ENCODE measurements at places on chromosomes 1 and 21.

- no peak for DNase-seq
These were observed 156.0 kb downstream of the PGBD5 start for GRCh38 chr1:230270185-230270558.

GRCh38 chr1:217471403-217471802 is 159.5 kb downstream of the GPATCH2 start:
- DNase-seq = no peak

GRCh38 chr1:25062621-25063255 is 132.7 kb upstream of the RUNX3 start:
- no peak for DNase-seq

GRCh38 chr1:42746436-42747105 is 6.5 kb upstream of the CLDN19 start:
- no peak for DNase-seq

DNA sequence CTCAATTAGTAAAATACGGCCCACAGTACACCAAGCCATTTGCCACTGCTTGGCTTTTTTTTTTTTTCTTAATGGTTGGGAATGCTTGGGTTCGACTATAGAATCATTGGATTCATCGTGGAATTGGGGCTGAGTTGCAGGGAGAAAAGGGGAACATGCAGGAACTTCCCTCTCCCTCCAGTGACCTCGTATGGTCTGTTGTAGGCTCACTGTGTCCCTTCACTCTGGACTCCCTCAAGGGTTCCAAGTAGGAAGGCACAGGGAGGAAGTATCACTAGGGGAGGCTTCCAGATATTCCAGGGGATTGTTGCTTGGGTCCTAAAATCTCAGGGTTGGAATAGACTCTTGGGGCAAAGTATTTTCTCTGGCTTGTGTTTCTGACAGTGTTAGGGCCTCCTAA is 24.5 kb downstream of the PPFIA4 start:
- DNase-seq = no peak

DNA sequence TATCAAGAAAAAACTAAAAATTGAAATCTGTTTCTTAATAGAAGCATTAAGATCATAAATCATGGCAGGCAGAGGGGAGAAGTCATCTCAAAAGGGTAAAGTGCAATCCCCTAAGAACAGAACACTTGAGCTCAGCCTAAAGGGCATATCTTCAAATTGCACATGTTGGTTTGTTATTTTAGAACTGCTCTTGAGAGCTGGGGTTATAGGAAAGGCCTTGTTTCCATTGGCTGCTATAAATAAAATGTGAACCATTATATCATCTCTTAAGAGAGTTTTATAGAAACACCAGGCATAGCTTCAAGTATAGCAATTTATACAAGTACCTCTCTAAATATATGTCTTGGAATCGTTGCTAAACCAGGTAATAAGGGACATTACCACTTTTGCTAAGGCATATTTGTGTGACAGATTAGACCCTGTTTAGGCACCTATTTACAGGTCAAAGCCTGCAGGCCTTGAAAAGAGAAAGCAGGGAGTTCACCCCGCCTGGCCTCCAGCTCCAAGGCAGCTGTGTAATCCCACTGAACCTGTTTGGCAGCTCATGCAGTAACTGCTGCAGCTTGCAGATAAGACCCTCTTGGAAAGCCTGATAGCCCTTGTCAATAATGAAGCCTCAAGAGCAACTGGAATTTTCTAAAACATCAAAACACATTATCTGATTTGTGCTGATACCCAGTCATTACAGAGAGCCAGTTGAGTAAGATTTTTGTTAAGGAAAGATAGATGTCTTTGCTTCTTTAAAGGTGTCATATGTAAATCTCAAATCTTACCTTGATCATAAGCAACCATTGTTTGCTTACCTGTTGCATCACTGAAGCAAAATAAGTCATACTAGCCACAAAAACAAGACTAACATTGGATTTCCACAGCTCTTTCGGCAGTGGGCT is 24.2 kb upstream of the SYDE2 start:
- no peak for DNase-seq

DNA sequence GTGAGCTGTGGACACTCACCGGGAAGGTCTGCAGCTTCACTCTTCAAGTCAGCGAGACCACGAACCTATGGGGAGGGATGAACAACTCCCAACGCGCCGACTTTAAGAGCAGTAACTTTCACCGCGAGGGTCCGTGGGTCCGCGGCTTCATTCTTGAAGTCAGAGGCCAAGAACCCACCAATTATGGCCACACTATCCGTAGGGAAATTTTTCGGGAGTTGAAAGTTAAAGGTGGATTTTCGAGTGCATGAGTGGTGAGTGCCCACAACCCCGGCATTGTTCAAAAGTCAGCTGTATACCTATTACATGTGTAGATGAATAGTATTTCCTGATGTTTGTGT is 19.7 kb downstream of the EXOC8 start:
- DNase-seq = no peak

- no peak for DNase-seq
These were observed 6.7 kb downstream of the LSS start for GRCh38 chr21:46221664-46222435.

DNA sequence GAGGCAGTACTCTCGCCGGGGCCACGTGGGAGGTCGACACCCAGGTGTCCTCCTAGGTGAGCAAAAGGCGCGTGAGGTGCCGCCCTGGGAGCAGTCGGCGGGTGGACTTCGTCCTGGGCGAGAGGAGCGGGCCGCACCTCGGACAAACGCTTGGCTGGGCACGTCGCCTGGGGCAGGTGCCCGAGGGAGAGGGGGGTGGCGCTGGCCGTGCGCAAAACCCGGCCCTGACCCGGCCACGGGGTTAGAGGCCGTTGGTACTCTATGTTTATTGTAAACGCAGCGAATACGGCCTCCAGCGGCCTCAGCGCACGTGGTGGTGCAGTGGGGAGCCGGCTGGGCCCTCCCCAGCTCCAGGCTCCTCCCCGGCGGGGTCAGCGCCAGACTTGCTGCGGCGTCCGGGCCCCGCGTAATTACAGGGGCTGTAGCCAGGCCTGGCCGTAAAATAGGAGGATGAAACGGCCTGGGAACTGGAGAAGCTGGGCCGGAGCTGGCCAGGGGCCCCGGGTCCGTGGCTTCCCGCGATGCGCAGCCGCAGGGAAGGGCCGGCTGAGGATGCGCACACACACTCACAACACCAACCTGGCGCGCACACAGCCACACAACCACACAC is 1.6 kb upstream of the EFNA1 start:
- no peak for DNase-seq

- DNase-seq = no peak
These were observed 99.9 kb upstream of the ZBTB40 start for GRCh38 chr1:22351768-22352080.

- no peak for DNase-seq
These were observed 8.7 kb downstream of the ACAP3 start for GRCh38 chr1:1298861-1299685.

GRCh38 chr21:17334484-17334883 is 178.4 kb upstream of the CXADR start:
- DNase-seq = no peak

DNA sequence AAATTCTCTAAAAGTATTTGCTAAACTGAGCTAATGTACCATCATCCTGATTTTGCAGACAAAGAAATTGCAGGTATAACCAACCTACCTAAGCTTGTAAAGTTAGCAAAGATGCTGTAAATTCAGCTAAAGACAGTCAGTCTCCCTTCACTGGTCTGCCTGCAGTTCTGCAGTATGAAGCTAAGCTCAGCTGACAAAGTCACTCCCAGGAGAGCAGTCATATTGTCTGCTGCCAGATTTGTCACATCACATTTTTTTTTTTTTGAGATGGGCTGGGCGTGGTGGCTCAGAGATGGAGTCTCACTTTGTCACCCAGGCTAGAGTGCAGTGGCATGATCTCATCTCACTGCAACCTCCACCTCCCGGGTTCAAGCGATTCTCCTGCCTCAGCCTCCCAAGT is 8.9 kb upstream of the CMPK1 start:
- no peak for DNase-seq

GRCh38 chr1:110132682-110133081 is 17.6 kb upstream of the SLC6A17 start:
- DNase-seq = no peak

DNA sequence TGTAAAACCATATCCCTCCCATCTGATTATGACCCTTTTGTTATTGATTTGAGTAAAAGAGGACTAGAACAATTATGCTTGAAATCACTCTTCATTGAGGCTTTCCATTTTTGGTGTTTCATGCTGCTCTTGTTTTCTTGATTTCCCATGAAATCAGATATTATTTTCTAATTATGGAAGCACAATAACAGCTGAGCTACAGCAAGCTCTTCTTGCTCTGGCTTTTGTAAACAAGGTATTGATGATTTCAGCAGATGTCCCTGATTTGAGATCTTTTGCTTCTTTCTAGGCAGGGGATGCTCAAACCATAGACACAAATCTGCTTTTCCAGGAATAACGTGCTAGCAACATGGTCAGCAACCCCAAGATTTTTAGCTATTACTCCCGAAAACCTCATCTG is 607.8 kb downstream of the NCAM2 start:
- DNase-seq = no peak

DNA sequence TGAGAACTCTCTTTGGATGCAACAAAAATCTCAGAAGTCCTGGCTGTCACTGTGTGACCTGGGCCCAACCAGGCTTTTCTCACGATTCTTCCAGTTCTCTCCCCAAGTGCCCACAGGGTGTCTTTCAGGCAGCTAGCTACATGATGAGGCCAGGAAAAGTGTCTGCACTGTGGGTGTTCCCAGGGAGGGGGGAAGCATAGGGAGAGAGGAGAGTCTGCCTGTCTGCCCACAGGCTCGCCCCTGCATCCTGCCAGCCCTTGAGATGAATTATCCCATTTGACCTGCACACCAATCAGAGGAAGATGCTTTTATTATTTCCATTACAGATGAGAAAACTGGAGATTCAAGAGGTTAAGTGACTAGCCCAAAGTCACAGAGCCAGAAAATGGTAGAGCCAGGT is 27.8 kb downstream of the FOXO6 start:
- DNase-seq = no peak

GRCh38 chr1:170978371-170978910 is 43.1 kb downstream of the MROH9 start:
- no peak for DNase-seq

GRCh38 chr1:99566290-99567021 is 79.5 kb upstream of the PALMD start:
- DNase-seq = no peak

GRCh38 chr1:228989992-228990827 is 254.9 kb downstream of the RHOU start:
- DNase-seq = no peak

DNA sequence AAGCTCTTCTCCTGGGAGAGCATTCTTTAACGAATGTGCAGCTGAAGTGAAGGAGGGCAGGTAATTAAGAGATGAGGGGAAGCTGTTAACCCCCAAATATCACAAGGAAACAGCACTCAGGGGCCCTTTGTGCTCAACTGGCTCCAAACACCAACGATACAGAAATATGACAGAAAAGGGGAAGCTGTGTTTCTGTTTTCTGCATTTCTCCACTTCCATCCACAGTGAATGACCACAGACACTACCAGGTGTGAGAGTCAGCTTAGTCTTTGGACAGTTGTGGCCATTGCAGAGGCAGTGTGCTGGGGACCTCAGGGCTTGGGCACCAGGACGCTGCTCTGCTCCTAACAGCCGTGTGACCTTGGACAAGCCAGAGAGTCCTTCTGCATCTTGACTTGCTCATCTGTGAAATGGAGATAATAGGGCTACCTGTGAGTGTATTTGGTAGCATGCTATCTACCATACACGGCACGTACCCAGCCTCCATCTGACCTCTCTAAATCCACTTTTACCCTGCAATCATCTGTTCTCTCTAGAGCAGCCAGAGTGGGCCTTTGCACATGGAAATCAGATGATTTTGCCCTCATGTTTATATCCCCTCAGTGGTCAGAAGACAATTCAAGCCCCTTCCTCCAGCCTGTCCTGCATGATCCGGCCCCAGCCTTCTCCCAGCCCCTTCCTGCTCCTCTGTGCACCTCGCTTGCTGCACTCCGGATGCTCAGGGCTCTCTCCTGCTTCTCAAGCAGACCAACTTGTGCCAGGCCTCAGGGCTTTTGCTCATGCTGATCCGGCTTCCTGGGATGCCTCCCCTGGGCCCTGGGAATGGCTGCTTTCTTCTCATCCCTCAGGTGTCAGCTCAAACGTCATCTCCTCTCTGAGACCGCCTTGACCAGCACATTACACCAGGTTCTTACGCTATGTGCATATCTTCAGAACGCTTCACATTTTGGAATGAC is 4.7 kb upstream of the TINAGL1 start:
- no peak for DNase-seq

DNA sequence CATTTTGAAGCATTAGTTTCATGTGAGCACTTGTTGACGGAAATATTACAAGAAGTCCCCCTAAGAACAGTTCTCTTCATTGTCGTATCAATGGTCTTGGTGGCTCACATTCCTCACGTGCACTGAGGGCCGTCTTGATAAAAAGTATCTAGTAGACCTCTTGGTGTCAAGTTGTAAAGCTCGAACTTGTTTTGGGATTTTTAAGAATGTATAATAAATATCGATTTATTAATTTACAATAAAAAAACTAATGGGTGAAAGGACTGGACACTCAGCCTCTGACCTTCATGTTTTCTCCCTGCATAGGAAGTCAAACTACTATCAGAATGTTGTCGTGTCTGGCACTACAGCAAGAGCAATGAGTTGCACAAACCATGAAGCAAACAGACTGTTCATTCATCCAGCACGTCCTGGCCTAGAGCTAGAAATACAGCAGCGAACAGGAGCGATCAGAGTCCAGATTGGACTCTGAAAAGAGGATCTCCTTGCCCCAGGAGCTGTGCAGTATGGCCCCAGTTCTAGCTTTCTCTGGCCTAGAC is 319.2 kb downstream of the SMYD3 start:
- no peak for DNase-seq

DNA sequence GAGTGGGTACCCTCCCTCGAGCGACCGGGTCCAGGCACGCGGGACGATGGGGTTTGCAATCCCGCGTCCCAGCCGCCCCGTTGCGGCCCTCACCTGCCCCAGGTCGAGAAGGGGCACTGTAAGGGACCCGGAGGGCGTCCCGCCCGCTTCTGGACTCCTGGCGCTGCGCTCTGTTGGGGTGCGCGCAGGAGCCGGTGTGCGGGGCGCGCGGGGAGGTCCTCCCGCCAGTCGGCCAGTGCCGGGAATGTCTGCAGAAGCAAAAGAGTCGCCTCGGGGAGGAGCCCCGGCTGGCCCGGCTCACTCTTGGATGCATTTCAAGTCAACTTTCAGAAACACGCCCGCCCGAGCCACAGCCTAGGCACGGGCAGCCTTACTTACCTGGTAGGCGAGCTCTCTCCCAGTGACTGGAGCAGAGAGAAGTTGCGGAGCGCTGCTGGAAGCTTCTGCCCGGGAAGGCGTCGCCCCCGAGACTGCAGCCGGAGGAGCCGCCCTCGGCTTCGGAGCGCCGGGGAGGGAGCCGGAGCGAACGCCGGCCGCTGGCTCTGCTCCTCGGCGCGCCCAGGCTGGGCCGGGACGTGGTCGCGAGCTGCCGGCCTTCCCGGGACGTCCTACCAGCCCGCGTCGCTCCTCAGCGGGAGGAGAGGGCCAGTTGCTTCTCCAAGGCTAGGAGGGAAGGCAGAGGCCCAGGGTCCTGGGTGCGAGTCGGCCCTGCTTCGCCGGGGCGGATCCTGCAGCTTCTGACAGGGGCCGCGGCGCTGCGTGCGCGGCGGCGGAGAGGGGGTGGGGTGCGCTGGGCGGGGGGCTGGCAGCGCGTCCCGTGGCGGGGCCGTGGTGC is at the start of gene LMX1A:
Gene LMX1A, minus strand, starts transcription at position 739 of the 835 bp plus-strand sequence. CDS start 1,156 bp downstream, outside the sequence.
- DNase-seq = no peak
